Karpas-422 (cell line): ENCODE measurements at places on chromosomes 1 and 21. TPM values are rescaled to one million over a fixed set of nuclear protein-coding genes. Genes with fewer than 3 reads are reported as not detected.
A peak's percentile ranks its signal among the peaks of the same experiment; 100 is the strongest.

DNA sequence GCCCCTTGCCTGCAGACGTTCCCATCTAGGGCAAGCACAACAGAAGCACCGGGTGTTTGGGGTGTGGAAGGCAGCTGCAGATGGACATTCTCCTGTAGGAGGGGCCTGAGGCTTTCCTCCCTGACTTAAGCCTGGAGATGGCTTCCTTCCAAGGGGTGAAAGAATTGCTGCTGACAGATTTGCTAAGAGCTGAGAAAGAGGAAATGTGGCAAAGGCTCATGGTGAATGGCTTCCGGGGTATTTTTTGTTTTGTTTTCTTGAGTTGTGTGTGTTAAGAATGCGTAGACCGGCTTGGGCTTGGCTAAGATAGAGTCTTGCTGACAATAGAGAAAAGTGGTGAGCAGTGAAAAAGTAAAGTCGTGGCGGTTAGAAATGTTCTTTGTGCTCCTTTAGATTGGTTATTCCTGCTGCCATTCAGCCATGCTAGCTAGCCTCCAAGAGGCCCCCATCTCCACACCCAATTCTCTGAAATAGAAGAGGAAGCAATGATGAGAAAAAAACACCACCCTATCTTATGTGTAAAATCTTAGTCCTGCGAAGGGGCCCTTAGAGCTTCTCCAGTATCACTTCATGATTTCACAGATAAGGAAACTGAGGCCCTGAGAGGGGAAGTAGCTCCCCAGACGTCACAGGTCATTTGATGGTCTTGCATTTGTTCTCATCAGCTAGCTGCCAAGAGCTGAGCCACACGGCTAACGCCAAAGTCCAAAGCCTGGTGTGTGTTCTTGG, 36.9 kb downstream of the EIF2D start:
- peaks cover 26% of the 10 kb centered on the region for H3K4me1 ChIP-seq
- H3K27me3 ChIP-seq, result no peaks in the 10 kb centered on the region
- no peak overlapping the region for H3K4me3 ChIP-seq

- DNase-seq, result no peak
- H3K4me3 ChIP-seq, result no peak overlapping the region
- no peak overlapping the region for H3K27ac ChIP-seq
- no peaks in the 10 kb centered on the region for H3K36me3 ChIP-seq
- H3K27me3 ChIP-seq, result no peaks in the 10 kb centered on the region
- peaks cover 48% of the 10 kb centered on the region for H3K4me1 ChIP-seq
Measured at GRCh38 chr21:43321111-43321510, 105.8 kb downstream of the SIK1 start.

DNA sequence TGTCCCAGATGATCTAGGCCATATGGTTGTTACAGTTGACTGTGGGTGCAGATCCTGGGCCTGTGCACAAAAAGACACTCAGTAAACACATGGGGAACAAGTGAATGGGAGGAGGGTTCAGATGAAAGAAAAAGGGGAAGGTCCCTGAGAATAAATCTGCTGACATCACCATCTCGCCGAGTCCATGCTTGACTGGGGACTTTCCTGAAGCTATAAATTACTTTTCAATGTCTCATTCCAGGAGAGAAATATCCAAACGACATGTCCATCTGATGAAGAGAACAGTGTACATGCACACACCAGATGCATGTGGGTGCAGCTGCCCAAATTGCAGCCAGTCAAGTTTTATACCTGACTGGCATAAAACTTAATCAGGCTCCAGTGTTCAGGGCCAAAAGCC, 109.0 kb downstream of the HIVEP3 start:
- no peak overlapping the region for H3K27ac ChIP-seq
- H3K27me3 ChIP-seq, result no peaks in the 10 kb centered on the region
- H3K4me1 ChIP-seq, result peaks cover 26% of the 10 kb centered on the region
- no peak overlapping the region for H3K4me3 ChIP-seq

- H3K4me1 ChIP-seq, result no peaks in the 10 kb centered on the region
- no peak overlapping the region for H3K27ac ChIP-seq
- no peak for DNase-seq
Measured at GRCh38 chr1:23156940-23157339, 11.7 kb downstream of the LUZP1 start.

- H3K36me3 ChIP-seq, result no peaks in the 10 kb centered on the region
- no peaks in the 10 kb centered on the region for H3K4me1 ChIP-seq
- no peak overlapping the region for H3K27ac ChIP-seq
- no peaks in the 10 kb centered on the region for H3K27me3 ChIP-seq
- H3K4me3 ChIP-seq, result no peak overlapping the region
Measured at GRCh38 chr1:46991083-46991923, 32.2 kb upstream of the CYP4X1 start.

DNA sequence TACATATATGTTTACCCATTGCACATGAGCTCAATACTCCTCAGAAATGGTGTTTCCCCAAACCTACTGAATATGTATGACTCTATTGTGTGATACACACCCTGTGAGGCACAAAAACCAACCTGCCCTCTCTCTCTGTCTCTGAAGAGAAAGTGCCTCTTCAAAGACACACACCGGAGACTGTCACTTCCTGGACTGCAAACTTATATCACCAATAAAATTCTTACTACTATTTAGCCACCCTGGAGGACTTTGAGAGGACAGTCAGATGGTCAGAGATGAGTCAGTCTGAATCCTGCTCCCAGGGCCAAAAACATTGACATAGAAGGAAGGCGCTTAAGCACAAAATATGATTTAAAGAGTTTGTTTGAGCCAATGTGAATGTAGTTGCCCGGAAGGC, 110.4 kb downstream of the PPIAL4G start:
- H3K27me3 ChIP-seq, result no peaks in the 10 kb centered on the region
- no peak for DNase-seq
- no peaks in the 10 kb centered on the region for H3K36me3 ChIP-seq
- H3K4me1 ChIP-seq, result no peaks in the 10 kb centered on the region
- H3K27ac ChIP-seq, result no peak overlapping the region

DNA sequence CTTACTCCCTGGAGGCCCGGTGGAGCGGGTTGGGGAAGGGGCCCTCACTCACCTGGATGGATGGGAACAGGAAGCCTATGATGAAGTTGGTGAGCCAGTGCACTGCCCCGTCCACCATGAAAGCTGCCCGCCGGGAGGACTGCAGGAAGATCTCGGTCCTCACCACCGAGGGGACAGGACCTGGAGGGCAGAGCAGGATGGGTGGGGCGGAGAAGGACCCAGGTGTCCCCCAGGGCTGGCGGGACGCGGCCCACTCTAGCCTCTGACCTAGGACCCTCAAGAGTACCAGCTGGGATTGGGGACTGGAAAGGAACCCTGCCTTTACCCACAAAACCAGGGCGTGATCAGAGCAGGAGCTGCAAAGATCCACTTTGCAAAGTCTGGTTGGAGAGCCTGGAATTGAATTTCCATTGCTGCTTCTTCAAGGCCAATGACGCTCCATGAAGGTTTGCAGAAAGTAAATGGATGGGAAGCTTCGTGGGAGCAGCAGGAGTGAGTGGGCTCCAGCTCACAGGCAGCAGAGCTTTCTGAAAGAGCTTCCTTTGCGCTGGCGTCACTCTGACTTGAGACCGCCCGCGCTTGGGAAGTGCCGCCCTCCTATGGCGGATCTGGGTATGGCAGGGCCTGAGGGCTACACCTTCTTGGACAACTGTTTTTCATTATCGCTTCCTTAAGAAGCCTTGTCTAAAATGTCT, 21.4 kb downstream of the SLC2A7 start:
- no peaks in the 10 kb centered on the region for H3K36me3 ChIP-seq
- peak; percentile 89 for DNase-seq
- no peaks in the 10 kb centered on the region for H3K27me3 ChIP-seq
- peaks cover 18% of the 10 kb centered on the region for H3K4me1 ChIP-seq
- H3K27ac ChIP-seq, result no peak overlapping the region

DNA sequence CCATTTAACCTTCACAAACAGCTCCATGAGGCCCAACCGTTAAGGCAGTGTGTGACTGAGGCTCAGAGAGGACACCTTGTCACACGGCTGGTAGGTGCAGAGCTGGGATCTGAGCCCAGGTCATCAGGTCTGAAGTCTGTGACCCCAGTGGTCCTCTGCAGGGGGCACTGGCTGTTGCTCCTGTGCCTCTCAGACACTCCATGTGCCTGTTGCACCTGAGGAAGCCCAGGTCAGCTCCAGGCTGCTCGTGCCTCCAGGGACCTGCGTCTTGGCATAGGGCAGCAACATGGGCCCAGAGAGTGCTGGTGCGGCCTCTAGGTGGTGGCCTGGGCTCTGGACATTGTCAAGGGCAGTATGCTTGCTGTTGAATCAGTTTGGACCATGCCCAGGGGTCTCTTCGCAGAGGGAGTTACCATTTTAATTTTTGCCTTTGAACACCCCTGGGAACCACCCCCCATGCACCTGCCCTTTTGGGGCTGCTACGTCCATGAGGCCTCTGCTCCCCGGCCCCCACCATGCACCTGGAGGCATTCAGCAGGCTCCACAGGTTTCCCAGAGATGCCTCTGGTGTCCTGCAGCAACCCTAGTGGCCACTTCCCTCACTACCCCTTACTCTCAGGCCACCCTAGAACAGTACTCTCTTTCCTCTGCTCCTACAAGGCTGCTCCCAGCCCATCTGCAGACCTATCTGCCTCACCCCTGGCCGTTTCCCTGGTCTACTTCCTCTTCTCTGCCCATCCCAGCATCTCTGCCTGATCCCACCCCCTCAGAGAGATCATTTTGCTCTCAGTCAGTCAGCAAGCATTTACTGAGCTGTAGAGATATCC, 25.2 kb upstream of the EPS8L3 start:
- no peaks in the 10 kb centered on the region for H3K27me3 ChIP-seq
- H3K36me3 ChIP-seq, result no peaks in the 10 kb centered on the region
- no peak overlapping the region for H3K4me3 ChIP-seq

- no peaks in the 10 kb centered on the region for H3K27me3 ChIP-seq
- no peak overlapping the region for H3K4me3 ChIP-seq
- no peaks in the 10 kb centered on the region for H3K36me3 ChIP-seq
- no peak for DNase-seq
Measured at GRCh38 chr1:203769505-203770343, 4.7 kb downstream of the LAX1 start.

- H3K27ac ChIP-seq, result no peak overlapping the region
- DNase-seq, result no peak
- H3K4me3 ChIP-seq, result no peak overlapping the region
Measured at GRCh38 chr1:203202431-203203245, 16.1 kb upstream of the CHI3L1 start.

GRCh38 chr1:173168941-173169340, 38.2 kb downstream of the TNFSF4 start:
- no peak overlapping the region for H3K27ac ChIP-seq
- H3K36me3 ChIP-seq, result no peaks in the 10 kb centered on the region
- no peaks in the 10 kb centered on the region for H3K4me1 ChIP-seq
- no peaks in the 10 kb centered on the region for H3K27me3 ChIP-seq
- no peak overlapping the region for H3K4me3 ChIP-seq

GRCh38 chr1:243708210-243708609, 141.8 kb downstream of the AKT3 start:
- DNase-seq, result no peak
- H3K36me3 ChIP-seq, result no peaks in the 10 kb centered on the region
- H3K4me1 ChIP-seq, result no peaks in the 10 kb centered on the region
- no peak overlapping the region for H3K4me3 ChIP-seq

DNA sequence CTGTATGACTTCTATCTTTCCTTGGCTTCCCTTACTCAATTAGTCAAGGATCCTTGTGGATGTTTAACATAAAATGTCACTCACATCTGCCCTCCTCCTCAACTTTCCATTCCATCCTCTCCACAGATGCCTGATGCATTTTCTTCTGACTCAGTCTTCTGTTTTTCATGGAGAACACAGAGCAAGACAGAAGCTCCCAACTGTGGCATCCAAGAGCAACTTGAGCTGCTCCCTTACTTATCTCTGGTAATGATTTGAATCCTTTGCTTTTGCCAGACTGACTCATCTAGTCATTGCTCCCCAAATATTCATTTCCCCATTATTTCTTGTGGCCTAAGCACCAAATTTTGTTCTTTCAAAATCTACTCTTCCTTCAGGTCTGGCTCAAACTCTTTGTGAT, 120.6 kb downstream of the LYPLAL1 start:
- H3K4me3 ChIP-seq, result no peak overlapping the region
- no peak overlapping the region for H3K27ac ChIP-seq
- H3K36me3 ChIP-seq, result no peaks in the 10 kb centered on the region
- no peaks in the 10 kb centered on the region for H3K27me3 ChIP-seq
- no peak for DNase-seq

DNA sequence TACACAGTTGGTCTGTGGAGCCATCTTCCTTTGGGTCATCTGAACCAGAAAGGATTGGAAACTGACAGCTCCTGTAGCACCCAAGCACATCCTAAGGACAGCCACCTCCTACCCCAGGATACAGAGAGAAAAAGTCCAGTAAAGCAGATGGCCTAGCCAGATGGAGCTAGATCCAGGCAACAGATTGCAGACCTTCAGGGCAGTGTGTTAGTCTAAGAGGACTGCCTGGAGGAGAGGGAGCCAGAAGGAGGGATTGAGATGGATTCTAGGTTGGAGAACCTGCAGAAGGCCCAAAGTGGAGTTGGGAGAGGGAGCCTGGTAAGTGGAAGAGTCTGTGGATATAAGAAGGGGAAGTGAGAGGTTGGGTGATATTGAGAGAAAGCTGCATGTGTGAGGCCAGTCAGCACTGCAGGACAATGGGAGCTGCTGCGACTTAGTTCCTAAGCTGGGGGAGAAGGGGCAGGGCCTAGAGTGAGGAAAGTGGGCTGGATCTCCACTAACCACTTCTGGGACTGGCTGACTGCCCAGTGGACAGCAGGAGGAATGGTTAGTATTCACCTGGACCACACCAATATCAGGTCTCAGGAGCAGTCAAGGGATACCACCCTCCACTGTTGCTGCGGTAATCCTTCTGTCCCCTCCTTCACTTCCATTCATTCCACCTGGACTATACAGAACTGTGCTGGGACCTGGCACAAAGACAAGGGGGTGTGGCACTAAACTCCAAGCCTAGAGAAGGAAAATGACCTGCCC, 13.4 kb downstream of the BCAN start:
- no peak overlapping the region for H3K4me3 ChIP-seq
- no peaks in the 10 kb centered on the region for H3K27me3 ChIP-seq
- no peak for DNase-seq
- H3K27ac ChIP-seq, result no peak overlapping the region
- H3K36me3 ChIP-seq, result no peaks in the 10 kb centered on the region

DNA sequence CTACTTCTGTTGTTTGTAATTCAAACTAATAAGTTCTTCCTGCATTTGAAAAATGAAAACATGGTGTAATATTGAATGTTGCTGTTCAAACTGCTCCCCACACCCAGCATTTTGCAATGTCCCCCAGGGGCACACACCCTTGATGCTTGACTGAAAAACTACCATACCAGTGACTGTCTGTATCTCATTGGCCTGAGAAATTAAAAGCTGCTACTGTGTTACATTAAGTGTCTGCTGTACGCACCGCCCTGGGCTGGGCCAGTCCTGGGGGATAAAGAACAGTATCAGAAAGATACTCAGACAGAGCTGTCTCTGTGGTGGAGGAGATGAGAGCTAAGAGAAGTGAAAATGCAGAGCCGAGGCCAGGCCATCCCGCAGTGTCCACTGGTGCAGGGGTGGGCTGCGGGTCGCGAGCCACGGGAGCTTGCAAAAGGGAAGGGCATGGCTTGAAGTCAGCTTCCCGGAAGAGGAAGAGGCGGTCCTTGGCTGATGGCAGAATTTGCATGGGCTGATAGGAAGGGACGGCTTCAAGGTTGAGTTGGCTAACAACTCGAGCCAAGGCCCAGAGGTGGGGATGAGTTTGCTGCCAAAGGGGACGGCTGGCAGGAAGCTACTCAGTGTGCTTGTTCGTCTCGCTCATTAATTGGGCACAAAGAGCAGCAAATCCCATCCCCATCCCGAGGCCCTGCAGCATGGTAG, 329.8 kb upstream of the VAMP3 start:
- peaks cover 36% of the 10 kb centered on the region for H3K4me1 ChIP-seq
- H3K36me3 ChIP-seq, result no peaks in the 10 kb centered on the region
- H3K27ac ChIP-seq, result no peak overlapping the region
- no peaks in the 10 kb centered on the region for H3K27me3 ChIP-seq
- DNase-seq, result peak; percentile 49

The GART gene
- total RNA-seq, result 117 and 119 TPM in 2 replicates

The TP73 gene
- total RNA-seq, result 0.52 and 0.94 TPM in 2 replicates

The ATP1A4 gene
- total RNA-seq, result not detected in 2 replicates

The PFKFB2 gene
- 0.07 TPM in 1 of 2 replicates, not detected in the other for total RNA-seq

The SGIP1 gene
- total RNA-seq, result not detected in 2 replicates

The B3GALT5 gene
- not detected in 2 replicates for total RNA-seq

The ASCL5 gene
- not detected in 2 replicates for total RNA-seq

The CFHR1 gene
- not detected in 2 replicates for total RNA-seq
